Natural killer cell (primary cell): ENCODE measurements at places on chromosomes 7 and 10. TPM values are rescaled to one million over a fixed set of nuclear protein-coding genes. Genes with fewer than 3 reads are reported as not detected.
A peak's percentile ranks its signal among the peaks of the same experiment; 100 is the strongest.

Gene MACC1
- 0.26 TPM for total RNA-seq

Gene HOXA7
- not detected for total RNA-seq

Gene CFAP69
- 0.13 TPM for total RNA-seq

Gene FAM25G
- total RNA-seq, result not detected

Gene CUBN
- total RNA-seq, result 5.1 TPM

DNA sequence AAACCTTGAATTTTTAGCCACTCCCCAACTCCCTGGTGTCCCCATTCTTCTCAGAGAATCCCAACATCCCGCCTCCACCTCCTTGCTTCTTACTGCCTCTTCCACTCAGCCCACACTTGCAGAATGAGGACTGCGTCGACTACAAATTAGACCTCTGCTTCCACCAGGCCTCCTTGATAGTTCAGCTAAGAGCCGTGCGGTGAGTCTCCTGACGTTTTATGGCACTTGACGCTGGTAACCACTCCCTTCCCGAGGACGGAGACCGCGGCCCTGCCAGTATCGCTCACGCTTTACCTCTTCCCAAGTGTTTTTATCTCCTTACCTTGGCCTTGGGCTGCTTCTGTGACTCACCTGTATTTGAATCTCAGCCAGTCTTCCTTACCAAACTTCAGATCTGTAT is 31.1 kb downstream of the RBM17 start:
- no peak for DNase-seq
- H3K27ac ChIP-seq, result no peak overlapping the region
- peaks cover 20% of the 10 kb centered on the region for H3K36me3 ChIP-seq
- H3K27me3 ChIP-seq, result no peaks in the 10 kb centered on the region

DNA sequence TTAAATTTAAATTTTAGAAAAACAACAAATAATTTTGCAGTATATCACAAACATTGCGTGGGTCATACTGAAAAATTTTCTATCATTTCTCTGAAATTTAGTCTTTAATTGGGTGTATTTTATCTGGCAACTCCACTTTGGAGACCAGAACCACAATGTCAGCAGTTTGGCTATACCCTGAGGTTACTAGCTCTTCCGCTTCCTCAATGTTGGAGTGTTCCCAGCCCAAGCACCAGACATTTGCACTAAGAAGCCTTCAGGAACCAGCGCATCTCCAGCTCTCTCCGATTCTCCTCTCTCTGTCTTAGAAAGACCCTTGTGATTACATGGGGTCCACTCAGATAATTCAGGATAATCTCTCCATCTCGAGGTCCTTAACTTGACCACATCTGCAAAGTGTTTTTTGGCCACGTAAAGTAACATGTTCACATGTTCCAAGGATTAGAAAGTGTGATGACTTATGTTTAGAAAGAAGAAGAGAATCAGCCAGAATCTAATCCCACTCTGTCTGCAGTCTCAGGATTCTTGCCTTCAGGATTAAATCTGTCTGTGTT is 43.1 kb upstream of the ADRB1 start:
- H3K27me3 ChIP-seq, result no peaks in the 10 kb centered on the region
- H3K36me3 ChIP-seq, result no peaks in the 10 kb centered on the region
- no peak overlapping the region for H3K27ac ChIP-seq
- no peak for DNase-seq

DNA sequence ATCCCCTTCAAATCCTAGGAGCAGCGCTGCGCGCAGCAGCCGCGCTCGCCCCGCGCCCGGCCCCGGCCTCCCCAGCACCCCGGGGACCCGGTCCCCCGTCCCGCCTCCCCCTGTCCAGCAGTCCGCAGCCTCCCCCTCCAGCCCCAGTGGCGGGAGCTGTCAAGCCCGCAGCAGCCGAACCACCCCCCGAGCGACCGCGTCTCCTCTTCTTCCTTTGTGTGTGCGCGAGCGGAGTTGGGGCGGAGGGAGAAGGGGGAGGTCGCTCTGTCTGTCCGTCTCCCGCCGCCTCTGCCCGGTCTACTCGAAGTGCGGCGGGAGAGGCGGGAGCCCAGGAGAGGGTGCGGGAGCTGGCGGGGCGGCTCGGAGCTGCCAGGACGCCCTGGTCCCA is 375 bp upstream of the CHN2 start:
- no peaks in the 10 kb centered on the region for H3K36me3 ChIP-seq
- no peak overlapping the region for H3K27ac ChIP-seq
- H3K4me1 ChIP-seq, result peaks cover 23% of the 10 kb centered on the region
- H3K4me3 ChIP-seq, result peak overlapping the region; percentile 79

DNA sequence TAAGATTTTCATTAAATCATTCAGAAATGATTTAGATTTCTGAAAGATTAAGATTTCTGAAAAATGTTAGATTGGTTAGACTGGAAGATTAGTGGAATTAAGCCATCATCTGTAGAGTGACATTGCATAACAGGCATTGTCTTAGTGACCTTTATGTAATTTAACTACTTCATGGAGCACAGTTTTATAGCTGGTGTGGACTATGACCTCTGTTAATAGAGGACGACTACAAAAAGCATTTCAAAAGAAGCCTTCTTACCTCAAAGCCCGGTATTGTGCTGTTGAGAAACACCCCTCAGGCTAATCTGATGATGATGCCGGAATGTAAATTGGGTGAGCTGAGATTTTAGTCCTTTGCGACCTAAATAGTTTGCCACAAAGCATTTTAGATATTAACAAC is 55.6 kb downstream of the GALNT11 start:
- no peak overlapping the region for H3K27ac ChIP-seq
- DNase-seq, result no peak
- H3K36me3 ChIP-seq, result no peaks in the 10 kb centered on the region
- peaks cover 3% of the 10 kb centered on the region for H3K4me1 ChIP-seq
- no peak overlapping the region for H3K4me3 ChIP-seq

GRCh38 chr10:43234471-43235041 is 32.3 kb downstream of the RASGEF1A start:
- no peaks in the 10 kb centered on the region for H3K36me3 ChIP-seq
- no peak overlapping the region for H3K4me3 ChIP-seq
- H3K27me3 ChIP-seq, result no peaks in the 10 kb centered on the region
- no peak overlapping the region for H3K27ac ChIP-seq
- peak; percentile 9 for DNase-seq

- H3K27me3 ChIP-seq, result no peaks in the 10 kb centered on the region
- no peak overlapping the region for H3K27ac ChIP-seq
- H3K36me3 ChIP-seq, result no peaks in the 10 kb centered on the region
- DNase-seq, result no peak
- no peak overlapping the region for H3K4me3 ChIP-seq
Measured at GRCh38 chr10:130929422-130930325, 381.8 kb downstream of the TCERG1L start.

- H3K27ac ChIP-seq, result no peak overlapping the region
- no peaks in the 10 kb centered on the region for H3K27me3 ChIP-seq
- peaks cover 7% of the 10 kb centered on the region for H3K4me1 ChIP-seq
- H3K4me3 ChIP-seq, result no peak overlapping the region
Measured at GRCh38 chr7:45712057-45712689, 138.0 kb downstream of the ADCY1 start.

- H3K4me3 ChIP-seq, result no peak overlapping the region
- peaks cover 81% of the 10 kb centered on the region for H3K36me3 ChIP-seq
- peaks cover 33% of the 10 kb centered on the region for H3K4me1 ChIP-seq
- DNase-seq, result no peak
- no peaks in the 10 kb centered on the region for H3K27me3 ChIP-seq
- H3K27ac ChIP-seq, result no peak overlapping the region
Measured at GRCh38 chr7:44056681-44057080, 8.7 kb downstream of the PGAM2 start.

GRCh38 chr7:106476751-106477150 is 184.2 kb downstream of the CCDC71L start:
- H3K27ac ChIP-seq, result no peak overlapping the region
- H3K4me1 ChIP-seq, result no peaks in the 10 kb centered on the region
- no peak overlapping the region for H3K4me3 ChIP-seq
- no peaks in the 10 kb centered on the region for H3K36me3 ChIP-seq
- no peak for DNase-seq

GRCh38 chr10:31928549-31929260 is at the start of gene ARHGAP12:
TSS of gene ARHGAP12 (minus strand) at chr10:31928831. CDS start at chr10:31908855, 19,976 bp downstream.
- peaks cover 19% of the 10 kb centered on the region for H3K4me1 ChIP-seq
- H3K27me3 ChIP-seq, result no peaks in the 10 kb centered on the region
- H3K4me3 ChIP-seq, result peak within 1 kb of the TSS; percentile 96
- H3K27ac ChIP-seq, result peak within 1 kb of the TSS; percentile 73
- no peaks in the 10 kb centered on the region for H3K36me3 ChIP-seq

- DNase-seq, result peak; percentile 72
- no peak overlapping the region for H3K4me3 ChIP-seq
- no peaks in the 10 kb centered on the region for H3K27me3 ChIP-seq
- H3K36me3 ChIP-seq, result peaks cover 44% of the 10 kb centered on the region
- no peak overlapping the region for H3K27ac ChIP-seq
Measured at GRCh38 chr10:96642973-96643372, 56.2 kb upstream of the TM9SF3 start.

- H3K4me3 ChIP-seq, result no peak overlapping the region
- no peaks in the 10 kb centered on the region for H3K27me3 ChIP-seq
- H3K4me1 ChIP-seq, result no peaks in the 10 kb centered on the region
- H3K36me3 ChIP-seq, result no peaks in the 10 kb centered on the region
- H3K27ac ChIP-seq, result no peak overlapping the region
Measured at GRCh38 chr10:34433241-34434076, 381.6 kb downstream of the PARD3 start.

- DNase-seq, result no peak
- peaks cover 26% of the 10 kb centered on the region for H3K36me3 ChIP-seq
- no peak overlapping the region for H3K27ac ChIP-seq
- H3K4me1 ChIP-seq, result peaks cover 31% of the 10 kb centered on the region
- H3K27me3 ChIP-seq, result no peaks in the 10 kb centered on the region
- H3K4me3 ChIP-seq, result no peak overlapping the region
Measured at GRCh38 chr10:125023862-125024496, 82.1 kb downstream of the ZRANB1 start.

DNA sequence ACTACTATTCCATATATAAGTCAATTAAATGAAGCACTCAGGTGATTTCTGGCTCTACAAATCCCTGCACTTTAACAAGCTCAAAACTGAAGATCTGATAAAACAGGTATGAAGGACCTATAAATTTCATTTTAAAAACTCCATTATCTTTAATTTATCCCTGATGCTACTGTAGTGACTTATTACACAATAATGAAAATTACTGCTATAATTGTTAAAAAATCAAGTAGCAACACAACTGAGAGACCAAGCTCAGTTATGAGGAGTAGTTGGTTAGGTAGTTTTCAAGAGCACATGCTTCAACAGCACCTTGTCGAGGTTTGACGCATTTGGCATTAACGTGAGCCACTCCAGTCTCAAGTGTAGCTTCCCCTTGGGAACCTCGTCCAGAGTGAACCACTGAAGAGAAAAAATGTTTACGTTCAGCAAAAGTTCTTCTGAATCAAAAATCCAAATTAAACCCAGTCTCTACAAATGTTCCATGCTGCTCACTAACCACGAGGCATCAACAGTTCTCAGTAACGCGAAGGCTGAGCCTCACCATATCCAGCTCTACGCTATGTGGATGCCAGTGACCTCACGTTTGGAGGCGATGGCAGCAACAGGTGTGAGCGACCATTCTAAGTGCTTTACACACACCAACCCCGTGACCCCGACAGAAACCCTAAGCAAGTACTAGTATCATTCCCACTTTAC is 55.3 kb upstream of the NCAPG2 start:
- no peak overlapping the region for H3K27ac ChIP-seq
- H3K4me3 ChIP-seq, result no peak overlapping the region
- peaks cover 86% of the 10 kb centered on the region for H3K36me3 ChIP-seq
- DNase-seq, result no peak

DNA sequence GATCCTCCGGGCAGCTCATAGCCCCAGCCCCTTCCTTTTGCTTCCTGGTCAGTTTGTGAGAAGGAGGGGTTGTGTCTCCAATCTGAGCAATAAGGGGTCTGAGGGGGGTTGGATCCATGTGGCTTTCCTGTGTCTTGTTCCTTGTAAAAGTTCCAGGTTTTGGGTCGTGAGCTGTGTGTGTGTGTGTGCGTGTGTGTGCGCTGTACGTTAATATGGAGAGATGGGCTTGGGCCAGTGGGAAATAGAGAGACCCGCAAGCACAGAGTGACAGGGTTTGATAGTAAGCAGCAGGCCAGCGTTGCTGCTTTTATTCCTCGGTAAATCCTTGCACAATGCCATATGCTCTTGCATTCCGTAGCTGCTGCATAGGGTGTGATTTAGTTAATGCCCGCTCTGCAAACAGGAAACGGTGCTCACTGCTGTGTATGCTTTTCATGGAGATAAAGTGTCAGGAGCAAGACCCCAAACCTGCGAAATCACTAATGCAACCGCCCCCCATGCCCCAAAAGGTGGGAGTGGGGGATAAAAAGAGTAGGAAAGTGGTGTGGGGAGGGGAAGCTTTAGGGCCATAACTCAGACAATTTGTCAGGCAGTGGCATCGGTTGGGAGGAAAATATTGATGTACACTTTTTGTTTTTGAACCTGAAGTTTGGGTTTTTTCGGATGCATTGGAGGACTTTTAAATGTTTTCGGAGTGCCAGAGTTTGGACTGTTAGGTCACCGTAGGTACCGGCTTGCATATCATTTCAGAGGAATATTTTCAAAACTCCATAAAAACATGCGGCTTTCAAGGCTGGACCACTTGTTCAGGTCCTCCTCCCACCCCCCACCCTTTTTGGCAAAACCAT is 108.7 kb downstream of the TCF7L2 start:
- H3K27ac ChIP-seq, result no peak overlapping the region
- no peaks in the 10 kb centered on the region for H3K27me3 ChIP-seq
- DNase-seq, result no peak

DNA sequence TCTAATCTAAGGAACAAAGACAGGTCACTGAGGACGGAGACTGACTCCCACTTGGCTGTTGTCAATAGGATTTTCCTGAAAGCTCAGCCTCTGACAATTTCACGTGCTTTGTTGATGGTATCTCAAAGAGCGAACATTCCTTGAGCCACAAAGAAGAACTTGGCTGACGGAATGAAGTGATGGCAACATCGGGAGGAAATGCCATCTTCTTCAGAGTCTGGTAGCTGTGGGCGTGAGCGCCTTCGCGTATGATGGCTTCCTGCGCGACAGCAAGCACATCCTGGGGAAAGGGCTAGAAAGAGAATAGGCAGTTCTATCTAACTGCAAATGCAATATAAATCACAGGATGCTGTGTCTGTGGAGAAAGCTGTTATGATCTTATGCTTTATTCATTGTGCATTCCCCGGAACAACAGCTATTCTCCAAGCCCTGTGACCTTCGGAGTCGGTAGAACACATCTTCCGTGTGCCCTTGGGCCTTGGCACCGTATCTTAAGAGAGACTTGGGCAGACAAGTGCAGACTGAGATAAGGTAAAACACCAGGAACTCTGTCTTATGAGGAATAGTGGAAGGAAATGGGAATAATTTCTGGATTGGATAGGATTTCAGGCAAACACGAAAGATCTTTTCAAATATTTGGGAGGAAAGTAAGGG is 19.6 kb upstream of the GTPBP4 start:
- no peak for DNase-seq
- H3K27ac ChIP-seq, result no peak overlapping the region
- H3K27me3 ChIP-seq, result no peaks in the 10 kb centered on the region
- H3K4me1 ChIP-seq, result no peaks in the 10 kb centered on the region

GRCh38 chr10:86708783-86709380 is 40.6 kb downstream of the LDB3 start:
- H3K27me3 ChIP-seq, result no peaks in the 10 kb centered on the region
- H3K36me3 ChIP-seq, result no peaks in the 10 kb centered on the region
- no peak overlapping the region for H3K27ac ChIP-seq
- H3K4me3 ChIP-seq, result no peak overlapping the region
